ENCODE measurements at places on chromosomes 7 and 10.

GRCh38 chr10:124521429-124521871, 59.8 kb downstream of the LHPP start:
- no peak for DNase-seq

GRCh38 chr7:113086431-113086888, at the start of gene GPR85:
TSS of gene GPR85 (minus strand) at chr7:113086827. CDS start at chr7:113084721, 2,106 bp downstream.
- peak; percentile 70 for DNase-seq

DNA sequence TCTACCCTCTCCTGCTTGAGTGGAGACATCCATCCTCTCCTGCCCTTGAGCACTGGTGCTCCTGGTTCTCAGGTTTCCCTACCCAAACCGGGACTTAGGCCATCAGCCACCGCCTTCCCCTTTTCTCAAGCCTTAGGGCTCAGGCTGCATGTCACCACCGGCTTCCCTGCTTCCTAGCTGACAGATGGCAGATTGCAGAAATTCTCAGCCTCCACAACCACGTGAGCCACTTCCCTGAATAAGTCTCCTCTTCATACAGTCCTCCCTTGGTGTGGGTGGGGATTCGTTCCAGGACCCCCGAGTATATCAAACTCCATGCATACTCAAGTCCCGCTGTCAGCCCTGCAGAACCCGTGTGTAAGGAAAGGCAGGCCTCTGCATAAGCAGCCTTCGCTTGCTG, 203.5 kb upstream of the ZNF32 start:
- no peak for DNase-seq

DNA sequence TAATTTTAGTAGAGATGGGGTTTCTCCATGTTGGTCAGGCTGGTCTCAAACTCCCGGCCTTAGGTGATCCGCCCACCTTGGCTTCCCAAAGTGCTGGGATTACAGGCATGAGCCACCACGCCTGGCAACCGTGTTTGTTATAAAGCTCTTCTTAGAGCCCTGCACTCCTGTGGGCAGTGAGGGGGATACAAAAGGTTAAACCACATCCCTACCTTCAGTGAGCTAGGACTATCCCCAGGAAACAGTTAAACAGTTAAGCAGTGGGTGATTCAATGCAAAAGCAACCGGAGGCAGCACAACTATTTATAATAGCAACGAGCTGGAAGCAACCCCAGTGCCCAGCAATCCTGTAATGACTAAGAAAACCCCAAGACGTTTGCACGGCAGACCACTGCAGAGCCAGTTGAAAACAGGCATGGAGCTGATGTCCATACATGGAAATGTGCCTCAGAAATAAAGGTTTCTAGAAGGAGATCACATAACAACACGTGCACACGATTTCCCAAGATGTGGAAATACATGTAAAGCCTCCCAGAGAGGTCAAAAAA, 107.2 kb upstream of the LYZL2 start:
- DNase-seq, result peak; percentile 99

DNA sequence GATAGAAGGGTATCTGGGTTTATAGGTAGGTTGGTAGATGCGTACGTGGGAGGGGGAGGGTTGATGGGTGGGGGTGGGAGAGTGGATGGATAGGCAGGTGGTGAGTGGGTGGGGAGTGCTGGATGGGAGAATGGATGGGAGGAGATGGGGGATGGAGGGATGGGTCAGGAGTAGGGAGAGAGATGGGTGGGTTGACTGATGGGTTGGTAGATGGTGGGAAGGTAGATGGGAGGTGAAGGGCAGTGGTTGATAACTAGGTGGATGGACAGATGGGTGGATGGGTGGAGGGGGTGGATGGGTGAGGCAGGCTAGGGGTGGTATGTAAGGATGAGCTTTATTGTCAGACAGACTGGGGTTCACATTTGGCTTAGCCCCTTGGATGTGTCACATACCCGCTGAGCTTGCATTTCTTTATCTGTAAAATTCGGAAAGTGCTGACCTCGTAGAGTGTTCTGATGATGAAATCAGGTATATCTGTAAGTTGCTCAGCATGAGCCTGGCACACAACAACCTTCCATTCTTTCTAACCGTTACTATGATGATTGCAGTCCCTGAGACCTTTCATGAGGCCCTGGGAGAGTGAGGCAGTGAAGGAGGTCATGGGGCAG, 34.3 kb downstream of the SLIT1 start:
- no peak for DNase-seq

- peak; percentile 5 for DNase-seq
These were observed 88.9 kb downstream of the CTTNBP2 start for GRCh38 chr7:117784315-117784714.

DNA sequence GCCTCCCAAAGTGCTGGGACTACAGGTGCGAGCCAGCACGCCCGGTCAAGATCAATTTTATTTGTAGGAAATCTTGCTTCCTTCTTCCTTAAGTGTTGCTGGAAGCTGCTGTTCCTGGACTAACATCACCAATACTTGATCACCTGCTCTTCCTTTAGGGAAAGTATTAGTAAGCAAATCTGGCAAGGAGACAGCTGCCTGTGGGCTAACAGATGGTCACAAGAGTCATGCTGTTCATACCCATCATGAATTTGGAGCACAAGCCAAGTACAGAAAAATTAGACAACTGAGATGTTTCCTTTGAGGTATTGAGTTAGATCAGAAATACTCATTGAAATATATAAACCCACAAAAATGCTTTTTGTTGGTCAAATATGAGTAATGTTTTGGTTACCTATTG, 27.9 kb downstream of the BAIAP2L1 start:
- DNase-seq, result peak; percentile 33

All from fibroblast of skin of back (primary cell).